ENCODE measurements at places on chromosomes 2 and 18. TPM values are rescaled to one million over a fixed set of nuclear protein-coding genes. Genes with fewer than 3 reads are reported as not detected.

GRCh38 chr18:31918733-31919132 is 24.2 kb downstream of the TRAPPC8 start:
- H3K4me3 ChIP-seq, result no peak overlapping the region
- DNase-seq, result no peak
- no peaks in the 10 kb centered on the region for H3K4me1 ChIP-seq

- no peaks in the 10 kb centered on the region for H3K36me3 ChIP-seq
- no peaks in the 10 kb centered on the region for H3K4me1 ChIP-seq
- no peak for DNase-seq
Observed at GRCh38 chr2:168255866-168256265, 8.5 kb upstream of the STK39 start.

DNA sequence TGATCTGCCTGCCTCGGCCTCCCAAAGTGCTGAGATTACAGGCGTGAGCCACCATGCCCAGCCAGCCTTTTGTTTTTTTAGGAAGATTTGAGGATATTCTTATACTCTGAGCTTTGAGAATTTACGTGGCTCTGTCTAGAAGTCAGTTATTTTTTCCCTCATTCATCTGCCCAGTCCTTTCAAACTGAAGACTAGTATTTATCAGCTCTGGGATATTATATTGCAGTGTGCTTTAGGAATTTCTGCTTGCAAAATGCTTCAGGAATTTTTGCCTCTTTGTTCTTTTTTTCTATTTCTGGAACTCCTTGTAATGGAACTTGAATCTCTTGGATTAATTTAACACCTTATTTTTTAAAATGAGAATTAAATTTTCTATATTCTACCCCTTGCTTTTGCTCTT is 22.6 kb downstream of the ACSL3 start:
- H3K27ac ChIP-seq, result peak overlapping the region; percentile 58
- no peaks in the 10 kb centered on the region for H3K27me3 ChIP-seq
- no peak overlapping the region for H3K4me3 ChIP-seq
- H3K36me3 ChIP-seq, result no peaks in the 10 kb centered on the region
- no peak for DNase-seq

- peaks cover 27% of the 10 kb centered on the region for H3K4me1 ChIP-seq
- H3K27me3 ChIP-seq, result no peaks in the 10 kb centered on the region
- no peak overlapping the region for H3K4me3 ChIP-seq
- H3K36me3 ChIP-seq, result no peaks in the 10 kb centered on the region
- DNase-seq, result no peak
Observed at GRCh38 chr18:61995618-61996017, 102.8 kb upstream of the RNF152 start.

DNA sequence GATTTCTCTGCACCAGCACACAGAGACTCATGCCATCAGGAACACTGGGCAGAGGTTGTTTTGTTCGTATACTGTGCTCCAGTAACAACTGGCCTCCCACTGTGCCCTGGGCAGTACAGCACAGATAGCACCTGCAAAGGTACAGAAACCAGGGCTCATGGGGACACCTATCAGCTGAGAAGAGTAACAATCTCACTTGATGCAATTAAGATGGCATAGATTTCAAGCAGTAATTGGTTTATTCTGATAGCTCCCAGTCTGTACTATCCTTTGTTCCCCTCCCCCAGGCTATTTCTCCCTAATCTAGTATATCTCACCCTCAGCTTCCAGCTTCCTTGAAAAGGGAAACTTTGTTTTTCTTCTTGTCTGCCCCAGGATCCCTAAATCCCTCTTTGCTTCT is 343.9 kb upstream of the MMADHC start:
- no peak overlapping the region for H3K4me3 ChIP-seq
- H3K4me1 ChIP-seq, result no peaks in the 10 kb centered on the region
- no peaks in the 10 kb centered on the region for H3K36me3 ChIP-seq
- DNase-seq, result no peak

DNA sequence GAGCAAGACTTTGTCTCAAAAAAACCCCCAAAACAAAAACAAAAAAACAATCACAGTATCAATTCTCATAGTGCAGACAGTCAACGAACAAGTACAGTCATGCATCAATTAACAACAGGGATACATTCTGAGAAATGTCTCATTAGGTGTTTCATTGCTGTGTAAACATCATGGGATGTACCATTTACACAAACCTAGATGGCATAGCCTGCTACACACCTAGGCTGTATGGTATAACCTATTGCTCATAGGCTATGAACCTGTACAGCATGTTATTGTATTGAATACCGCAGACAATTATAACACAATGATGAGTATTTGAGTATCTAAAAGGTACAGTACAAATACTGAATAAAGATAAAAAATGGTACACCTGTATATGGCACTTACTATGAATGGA is 67.8 kb upstream of the LMAN1 start:
- H3K27ac ChIP-seq, result no peak overlapping the region
- no peaks in the 10 kb centered on the region for H3K36me3 ChIP-seq
- no peak overlapping the region for H3K4me3 ChIP-seq
- H3K4me1 ChIP-seq, result no peaks in the 10 kb centered on the region
- H3K27me3 ChIP-seq, result no peaks in the 10 kb centered on the region

DNA sequence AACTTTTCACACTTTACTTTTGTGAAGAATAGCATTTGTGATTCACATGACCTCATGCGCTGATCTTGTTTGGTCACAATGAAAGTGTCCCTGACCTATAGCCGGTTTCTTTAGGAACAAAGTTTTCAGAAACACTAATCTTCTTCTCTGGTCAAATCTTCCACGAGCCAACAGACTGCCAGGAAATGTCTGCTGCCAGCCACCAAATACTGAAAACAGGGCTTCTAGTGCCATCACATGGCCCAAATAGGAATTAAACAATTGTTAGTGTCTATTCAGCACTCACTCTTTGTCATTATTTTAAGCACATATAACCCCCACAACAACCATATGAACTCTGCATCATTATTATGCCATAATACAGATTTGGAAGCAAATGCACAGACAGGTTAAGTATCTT is 286.5 kb upstream of the SYT4 start:
- no peak for DNase-seq
- no peaks in the 10 kb centered on the region for H3K4me1 ChIP-seq
- no peak overlapping the region for H3K4me3 ChIP-seq

IL1B gene
- 4.0 TPM for total RNA-seq

MALT1 gene
- 28.8 TPM for total RNA-seq

EN1 gene
- total RNA-seq, result not detected

REG3A gene
- 2.8 TPM for total RNA-seq

ADCYAP1 gene
- total RNA-seq, result 1.3 TPM

NEUROD1 gene
- total RNA-seq, result not detected
